ENCODE measurements at places on chromosomes 12 and 14.

DNA sequence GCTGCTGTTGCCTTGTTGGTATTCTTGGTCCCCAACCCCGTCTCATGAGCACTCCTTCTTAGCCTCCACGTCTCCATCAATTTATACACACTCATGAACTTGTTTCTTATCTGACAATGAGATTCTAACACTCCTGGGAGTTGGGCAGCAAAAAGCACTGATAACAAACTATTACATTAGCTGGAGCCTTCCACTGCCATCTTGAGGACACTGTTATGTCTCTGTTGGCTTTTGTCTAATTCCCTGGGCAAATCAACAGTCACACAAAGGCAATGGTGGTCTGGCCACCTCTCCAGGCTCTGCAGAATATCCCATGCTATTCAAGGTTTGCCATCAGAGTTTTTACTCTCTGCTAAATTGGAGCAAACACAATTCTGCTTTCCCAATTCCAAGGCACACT lies 117.8 kb upstream of the COCH start:
- peak; percentile 15 for DNase-seq

DNA sequence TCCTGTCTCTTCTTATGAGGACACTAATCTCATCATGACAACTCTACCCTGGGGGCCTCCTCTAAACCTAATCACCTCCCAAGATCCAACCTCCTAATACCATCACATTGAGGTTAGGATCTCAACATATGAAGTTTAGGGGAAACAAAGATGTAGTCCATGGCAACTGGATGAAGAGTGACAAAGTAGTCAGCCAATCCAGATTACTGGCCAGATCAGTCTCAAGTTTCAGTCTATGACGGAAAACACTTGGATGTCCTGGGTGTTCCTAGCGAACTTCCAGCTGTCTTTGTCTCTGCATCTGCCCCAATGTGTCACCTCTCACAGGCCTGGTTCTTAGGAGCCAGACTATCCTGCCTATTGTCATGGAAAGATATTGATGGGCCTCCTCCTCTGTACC lies 630.8 kb downstream of the AACS start:
- no peak for DNase-seq

DNA sequence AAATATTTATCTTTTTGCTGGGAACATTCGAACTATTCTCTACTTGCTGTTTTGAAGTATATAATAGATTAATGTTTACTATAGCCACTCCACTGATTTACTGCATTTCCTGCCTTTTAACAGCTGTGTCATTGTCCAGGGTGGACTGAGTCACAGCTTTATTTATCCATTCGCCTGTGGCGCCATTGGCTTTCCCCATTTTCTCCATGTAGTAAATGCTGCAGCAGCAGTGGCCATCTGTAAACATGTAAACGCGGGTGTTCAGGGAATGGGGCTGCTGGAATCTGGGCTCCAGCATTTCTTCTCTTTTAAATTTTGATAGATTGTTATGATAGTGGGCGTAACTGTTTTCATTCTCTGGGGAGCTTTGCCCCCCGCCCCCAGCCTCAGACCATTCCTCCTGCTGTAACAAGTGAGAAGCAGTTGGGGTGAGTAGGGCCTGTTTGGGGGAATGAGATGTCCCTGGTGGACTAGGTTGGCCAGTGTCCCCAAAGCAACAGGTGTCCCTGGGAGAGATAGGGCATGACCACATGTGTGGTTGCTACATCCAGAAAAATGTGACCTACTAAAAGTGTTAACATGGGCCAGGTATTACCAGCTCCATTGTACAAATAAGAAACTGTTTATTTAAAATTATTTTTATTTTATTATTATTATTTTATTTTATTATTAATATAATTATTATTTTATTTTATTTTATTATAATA lies 32.9 kb downstream of the RIN3 start:
- peak; percentile 68 for DNase-seq

GRCh38 chr12:127296591-127296990 lies 970.4 kb upstream of the TMEM132C start:
- DNase-seq = no peak

GRCh38 chr14:95770777-95771176 lies 56.9 kb upstream of the TCL1A start:
- DNase-seq = peak; percentile 68

GRCh38 chr14:54189748-54190354 lies 207.0 kb upstream of the CDKN3 start:
- peak; percentile 36 for DNase-seq

DNA sequence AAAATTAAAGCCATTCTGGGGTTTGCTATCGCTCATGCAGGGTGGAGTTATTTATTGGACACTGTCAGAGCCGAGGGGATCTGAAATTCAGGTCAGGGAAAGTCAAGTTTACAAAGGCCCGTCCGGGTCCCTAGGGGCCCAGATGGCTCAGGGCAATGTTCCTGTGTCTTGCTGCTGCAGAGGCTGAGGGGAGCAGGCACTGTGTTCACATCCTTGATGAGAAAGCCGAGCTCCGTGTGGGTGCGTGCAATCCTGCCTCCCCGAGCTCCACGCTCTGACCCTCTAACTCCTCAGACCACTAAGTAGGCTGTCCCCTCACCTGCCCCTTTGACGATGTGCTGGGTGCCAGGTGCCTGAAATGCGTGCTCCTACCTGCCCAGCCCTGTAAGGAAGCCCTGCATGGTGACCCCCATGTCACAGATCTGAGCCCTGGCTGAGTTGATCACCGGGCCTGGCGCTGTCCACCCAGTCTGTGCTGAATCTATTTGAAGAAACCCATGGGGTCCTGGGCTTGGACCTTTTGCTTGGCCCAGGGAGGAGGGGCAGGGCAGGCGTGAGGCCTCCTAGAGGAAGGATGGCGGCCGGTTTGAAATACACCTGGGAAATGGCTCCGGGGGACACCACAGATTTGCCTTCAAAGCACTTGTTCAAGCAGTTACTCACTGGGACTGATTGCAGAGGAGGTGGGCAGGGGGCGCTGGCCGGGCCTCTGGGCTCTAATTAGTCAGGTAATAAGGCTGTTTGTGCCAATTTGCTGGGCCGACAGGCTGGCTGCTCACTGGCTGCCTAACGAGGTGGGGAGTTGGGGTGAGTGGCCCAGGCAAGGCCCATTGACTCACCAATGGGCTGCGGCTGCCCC lies 204.3 kb downstream of the KIF26A start:
- peak; percentile 35 for DNase-seq

DNA sequence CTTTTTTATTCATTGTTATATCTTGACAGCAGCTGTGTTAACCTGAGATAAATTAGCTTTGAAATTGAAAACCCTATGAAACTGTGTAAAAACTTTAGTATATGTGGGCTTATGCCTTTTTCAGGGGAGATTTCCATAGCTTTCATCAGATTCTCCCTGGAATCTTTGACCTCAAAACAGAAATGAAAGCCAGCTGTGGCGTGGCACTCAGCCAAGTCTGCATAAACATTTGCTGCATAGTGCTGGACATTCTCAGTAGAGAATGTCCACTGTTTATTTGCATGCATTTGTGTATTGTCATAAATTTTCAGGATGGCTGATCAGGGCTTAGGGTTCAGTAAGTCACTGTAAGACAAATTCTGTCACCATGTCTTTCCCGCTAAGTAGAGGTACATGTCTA lies 115.3 kb upstream of the NAP1L1 start:
- DNase-seq = no peak

DNA sequence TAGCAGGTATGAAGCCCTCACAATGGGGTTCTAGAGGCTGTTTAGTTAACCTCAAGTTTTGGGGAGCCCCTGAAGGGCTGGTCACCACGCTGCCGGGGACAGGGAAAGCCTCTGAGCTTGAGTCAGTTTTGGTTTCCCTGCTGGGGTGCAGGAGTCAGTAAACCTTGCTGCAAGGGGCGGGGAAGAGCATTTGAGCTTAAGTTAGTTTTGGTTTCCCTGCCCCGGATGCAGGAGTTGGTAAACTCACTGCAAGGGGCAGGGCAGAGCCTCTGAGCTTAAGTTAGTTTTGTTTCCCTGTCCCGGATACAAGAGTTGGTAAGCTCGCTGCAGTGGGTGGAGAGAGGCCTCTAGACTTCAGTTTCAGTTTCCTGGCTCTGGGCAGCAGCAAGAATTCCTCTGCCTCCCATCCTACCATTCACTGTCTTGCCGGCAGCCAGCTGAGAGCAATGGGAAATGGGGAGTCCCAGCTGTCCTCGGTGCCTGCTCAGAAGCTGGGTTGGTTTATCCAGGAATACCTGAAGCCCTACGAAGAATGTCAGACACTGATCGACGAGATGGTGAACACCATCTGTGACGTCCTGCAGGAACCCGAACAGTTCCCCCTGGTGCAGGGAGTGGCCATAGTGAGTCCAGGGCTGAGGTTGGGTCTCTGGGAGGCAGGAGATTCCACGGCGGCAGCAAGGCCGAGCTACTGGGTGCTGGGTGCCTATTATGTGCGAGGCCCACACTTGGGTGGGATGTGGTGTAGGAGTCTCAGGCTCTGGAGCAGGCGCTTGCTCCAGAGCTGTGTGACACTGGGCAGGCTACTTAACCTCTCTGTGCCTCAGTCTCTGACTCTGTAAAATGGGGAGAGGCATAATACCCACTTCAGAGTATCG lies at the start of gene OAS2:
TSS of gene OAS2 (plus strand) at position 357 of the 878 bp plus-strand sequence. CDS start at position 447, 90 bp downstream.
- DNase-seq = no peak

DNA sequence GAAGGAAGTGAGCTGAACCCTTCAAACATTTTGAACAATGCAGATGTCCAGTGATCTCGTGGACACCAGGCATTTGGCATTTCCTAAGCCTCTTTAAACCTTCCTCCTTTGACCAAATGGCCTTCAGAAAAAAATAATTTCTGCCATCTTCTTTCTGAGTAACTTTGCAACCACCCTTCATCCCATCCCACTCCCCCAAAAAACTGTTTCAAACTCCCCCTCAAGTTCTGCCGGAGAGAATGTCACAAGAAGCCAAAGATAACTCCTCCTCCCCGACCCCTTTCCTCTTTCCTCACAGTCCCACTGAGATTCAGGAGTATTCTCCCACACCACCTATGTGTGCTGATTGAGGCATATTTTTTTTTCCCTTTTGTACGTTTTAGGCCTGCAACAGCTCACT lies 1.7 kb downstream of the KSR2 start:
- peak; percentile 39 for DNase-seq

- DNase-seq = peak; percentile 88
These were observed 34.9 kb downstream of the KRT80 start for GRCh38 chr12:52156757-52157565.

All from NCI-H1417 (cell line).